ENCODE measurements at places on chromosomes 1 and 21.

DNA sequence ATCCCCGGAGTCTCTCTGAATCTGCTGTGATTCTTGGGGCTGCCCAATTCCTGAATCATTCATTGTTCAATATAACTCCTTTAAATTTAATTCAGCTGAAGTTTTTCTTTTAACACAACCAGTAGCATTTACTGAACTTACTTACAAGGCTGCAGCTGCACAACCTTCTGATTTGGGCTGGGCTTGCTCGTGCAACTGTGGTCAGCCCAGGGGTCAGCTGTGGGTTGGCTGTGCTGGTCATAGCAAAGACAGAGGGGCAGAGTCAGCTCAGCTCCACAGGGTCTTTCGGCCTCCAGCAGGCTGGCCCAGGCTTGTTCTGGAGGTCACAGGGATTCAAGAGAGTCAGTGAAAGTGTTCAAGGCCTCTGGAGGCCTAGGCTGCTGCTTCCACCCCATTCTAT, 186.1 kb downstream of the MATN1 start:
- DNase-seq = no peak

DNA sequence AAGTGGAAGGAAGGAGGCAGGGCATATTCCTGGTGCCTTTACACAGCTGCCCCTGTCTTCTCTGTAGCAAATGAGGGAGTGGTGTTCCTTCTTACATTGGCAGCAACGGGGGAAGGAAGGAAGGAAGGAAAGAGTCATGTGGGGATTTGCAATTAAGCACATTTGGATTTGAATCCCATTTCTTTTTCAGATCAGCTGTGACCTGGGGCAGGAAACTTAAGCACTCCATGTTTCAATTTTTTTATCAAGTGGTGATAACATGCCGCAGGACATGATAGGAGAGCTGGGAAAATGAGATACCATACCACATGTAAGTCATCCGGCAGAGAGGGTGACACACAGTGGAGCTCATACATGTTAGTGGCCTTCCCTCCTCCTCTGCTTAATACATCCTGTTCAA, 186.8 kb downstream of the APP start:
- no peak for DNase-seq

DNA sequence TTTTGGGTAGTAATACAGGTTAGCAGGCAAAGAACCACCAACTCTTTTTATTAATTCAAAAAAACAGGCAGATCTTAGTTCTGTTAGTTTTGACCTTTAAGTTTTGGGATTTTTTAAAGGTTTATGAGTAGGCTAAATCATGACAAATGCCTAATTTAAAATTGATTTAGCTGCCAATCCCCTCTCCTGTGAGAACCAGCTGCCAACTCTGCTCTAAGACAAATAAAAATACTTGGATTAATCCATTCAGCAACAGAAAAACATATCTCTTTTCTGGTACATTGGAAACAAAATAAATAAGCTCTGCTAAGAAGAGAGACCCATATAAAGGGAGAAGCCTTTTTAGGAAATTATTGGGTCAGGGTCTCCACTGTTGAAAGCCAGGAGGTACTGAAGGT, 160.8 kb downstream of the NTMT2 start:
- DNase-seq = no peak

DNA sequence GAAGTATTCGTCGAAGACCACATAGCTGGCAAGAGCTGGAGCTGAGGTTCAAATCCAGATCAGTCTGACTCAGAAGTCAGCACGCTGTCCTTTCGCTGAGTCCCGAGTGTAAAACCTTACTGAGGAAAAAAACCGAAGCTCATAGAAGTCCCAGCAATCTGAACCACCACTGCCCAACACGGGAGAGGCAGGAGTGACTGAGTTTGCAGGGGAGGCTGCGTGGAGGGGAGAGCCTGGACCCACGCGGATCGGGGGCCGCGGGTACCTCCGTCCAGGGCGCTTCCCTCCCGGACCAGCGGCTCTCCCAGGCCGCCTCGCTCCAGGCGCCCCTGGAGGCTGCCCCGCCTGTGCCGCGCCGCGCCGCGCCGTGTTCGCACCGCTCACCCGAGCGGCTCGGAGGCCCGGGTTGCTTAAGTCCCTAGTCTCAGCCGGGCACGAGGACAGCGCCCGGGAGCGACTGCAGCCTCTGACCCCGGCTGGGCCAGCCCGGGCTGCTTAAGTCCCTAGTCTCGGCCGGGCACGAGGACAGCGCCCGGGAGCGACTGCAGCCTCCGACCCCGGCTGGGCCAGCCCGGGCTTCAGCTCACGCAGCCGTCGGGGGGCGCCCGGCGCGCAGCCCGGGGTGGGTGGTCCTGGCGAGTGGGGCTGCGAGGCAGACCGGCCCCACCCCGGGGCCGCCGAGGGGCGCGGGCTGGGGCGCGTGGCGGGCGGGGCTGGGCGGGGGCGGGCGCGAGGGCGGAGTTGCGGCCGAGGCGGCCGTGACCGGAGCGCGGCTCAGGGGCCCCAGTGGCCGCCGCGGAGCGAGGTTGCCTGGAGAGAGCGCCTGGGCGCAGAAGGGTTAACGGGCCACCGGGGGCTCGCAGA, at the start of gene ADAMTSL4:
Gene ADAMTSL4, plus strand, starts transcription at position 777 of the 864 bp plus-strand sequence. CDS start 2,881 bp downstream, outside the sequence.
- no peak for DNase-seq

DNA sequence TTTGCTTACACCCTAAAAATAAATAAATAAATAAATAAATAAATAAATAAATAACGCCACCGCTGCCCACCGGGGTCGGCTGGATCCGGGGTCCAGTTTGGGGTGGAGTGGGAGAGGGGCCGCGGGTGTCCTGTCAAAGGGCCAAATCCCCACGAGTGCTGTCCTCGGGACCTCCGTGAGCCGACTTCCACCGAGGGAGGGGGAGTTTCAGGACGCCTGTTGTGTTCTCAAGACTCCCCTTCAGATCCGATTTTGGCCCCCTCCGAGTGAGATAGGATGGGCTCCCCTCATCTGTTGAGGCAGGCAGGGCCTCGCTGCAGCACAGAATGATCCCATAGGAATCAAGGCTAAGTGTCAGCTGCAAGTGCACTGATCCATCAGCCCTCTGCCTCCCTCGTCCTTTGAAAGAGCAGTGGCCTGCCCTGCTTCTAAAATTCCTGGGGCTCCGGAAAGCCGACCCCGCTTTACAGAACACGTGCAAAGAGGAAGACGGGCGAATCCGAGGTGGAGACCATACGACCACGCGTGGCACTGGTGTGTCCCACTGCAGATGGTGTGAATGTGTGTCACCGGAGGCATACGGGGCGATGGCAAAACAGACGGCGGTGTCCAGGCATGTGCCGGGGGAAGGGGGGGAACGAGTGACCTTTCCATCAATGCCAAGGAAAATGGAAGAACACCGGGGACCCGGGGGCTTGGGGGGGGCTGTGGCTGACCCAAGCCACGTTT, 3880.5 kb downstream of the SRGAP2C start:
- no peak for DNase-seq

- no peak for DNase-seq
Observed at GRCh38 chr1:184860535-184860934, 105.9 kb upstream of the EDEM3 start.

DNA sequence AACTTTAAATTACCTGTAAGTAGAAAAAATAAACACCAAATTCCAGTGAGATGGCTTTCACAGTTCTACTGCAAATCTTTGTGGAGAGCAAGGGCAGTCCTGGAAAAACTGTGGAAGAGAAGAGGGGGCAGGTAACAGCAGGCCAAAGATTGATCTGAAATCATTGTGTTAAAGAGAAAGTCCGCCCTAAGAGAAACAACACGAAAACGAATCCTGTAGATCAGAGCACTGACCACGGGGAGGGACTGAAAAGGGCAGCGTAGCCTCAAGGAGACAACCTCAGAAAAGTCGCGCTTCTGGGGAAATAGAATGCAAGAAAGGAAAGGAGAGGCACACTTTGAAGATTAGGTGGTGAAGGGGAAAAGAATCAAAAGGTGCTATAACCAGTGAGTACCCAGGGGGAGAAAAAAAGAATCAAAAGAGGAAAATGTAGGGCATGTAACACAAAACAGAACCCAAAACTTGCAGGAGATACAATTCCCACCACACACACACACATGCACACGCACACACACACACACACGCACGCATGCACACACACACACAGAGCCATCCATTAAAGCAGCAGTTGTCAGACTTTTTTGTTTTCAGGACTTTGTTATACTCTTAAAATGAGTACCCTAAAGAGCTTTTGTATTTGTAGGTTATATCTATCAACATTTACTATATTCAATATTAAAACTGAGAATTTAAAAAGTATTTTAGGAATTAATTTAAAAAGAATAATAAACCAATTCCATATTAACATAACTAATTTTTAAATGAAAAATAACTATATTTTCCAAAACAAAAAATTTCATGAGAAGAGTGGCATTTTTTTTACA, 28.0 kb upstream of the KLF17 start:
- no peak for DNase-seq

GRCh38 chr1:248140846-248141245, 4.1 kb upstream of the OR2M5 start:
- DNase-seq = no peak

DNA sequence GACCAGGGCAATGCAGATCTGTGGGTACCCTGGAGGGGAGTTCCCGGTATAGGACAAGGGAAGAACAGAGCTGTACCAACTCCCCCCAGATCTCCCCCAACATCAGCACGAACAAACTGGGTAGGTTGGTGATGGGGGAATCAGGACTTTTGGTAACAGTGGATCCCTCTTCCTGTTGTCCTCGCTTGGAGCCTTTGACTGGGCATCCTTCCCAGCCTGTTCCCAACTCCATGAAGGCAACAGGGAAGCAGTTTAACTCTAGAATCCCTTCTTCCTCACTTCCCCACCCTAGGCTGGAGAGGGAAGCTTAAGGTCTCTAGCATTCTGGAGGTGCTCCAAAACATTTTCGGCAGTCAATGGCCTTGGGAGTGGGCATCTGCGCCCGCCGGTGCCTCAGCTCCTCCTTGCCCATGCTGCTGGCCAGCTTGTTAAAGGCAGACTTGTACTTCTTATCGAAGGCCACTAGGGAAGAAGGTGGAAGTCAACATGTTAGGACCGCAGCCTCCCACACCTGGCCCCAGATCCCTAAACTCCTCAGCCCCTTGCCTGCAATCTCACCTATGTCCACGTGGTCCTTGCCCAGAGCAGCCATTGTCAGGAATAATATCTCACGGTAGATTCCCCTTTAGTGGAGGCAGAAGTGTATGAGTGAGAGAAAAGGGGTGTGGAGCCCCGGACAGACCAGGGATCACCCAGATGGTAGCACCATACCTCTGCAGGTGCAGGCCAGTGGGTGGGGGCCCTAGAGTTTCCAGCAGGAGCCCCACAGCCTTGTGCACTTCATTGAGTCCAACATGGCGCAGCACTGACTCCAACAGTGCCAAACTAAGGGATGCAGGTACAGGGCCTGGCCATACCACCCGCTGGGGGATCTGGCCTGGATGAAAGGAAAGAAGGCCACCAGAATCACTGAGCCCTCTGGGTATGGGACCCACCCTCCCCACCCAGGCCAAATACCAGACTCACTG, 7.5 kb upstream of the GATAD2B start:
- no peak for DNase-seq

- no peak for DNase-seq
Observed at GRCh38 chr1:2099886-2100779, 49.9 kb downstream of the PRKCZ start.

- DNase-seq = no peak
Observed at GRCh38 chr1:19425646-19426239, 59.6 kb downstream of the CAPZB start.

Data from Ammon's horn (tissue), 1 donor.